Stimulated activated CD4-positive, alpha-beta T cell treated with anti-CD3 and anti-CD28 coated beads, Interleukin-1b, Interleukin-23, amount 100 ng/mL, for 4 hours (primary cell): ENCODE measurements at places on chromosomes 13 and 19.

DNA sequence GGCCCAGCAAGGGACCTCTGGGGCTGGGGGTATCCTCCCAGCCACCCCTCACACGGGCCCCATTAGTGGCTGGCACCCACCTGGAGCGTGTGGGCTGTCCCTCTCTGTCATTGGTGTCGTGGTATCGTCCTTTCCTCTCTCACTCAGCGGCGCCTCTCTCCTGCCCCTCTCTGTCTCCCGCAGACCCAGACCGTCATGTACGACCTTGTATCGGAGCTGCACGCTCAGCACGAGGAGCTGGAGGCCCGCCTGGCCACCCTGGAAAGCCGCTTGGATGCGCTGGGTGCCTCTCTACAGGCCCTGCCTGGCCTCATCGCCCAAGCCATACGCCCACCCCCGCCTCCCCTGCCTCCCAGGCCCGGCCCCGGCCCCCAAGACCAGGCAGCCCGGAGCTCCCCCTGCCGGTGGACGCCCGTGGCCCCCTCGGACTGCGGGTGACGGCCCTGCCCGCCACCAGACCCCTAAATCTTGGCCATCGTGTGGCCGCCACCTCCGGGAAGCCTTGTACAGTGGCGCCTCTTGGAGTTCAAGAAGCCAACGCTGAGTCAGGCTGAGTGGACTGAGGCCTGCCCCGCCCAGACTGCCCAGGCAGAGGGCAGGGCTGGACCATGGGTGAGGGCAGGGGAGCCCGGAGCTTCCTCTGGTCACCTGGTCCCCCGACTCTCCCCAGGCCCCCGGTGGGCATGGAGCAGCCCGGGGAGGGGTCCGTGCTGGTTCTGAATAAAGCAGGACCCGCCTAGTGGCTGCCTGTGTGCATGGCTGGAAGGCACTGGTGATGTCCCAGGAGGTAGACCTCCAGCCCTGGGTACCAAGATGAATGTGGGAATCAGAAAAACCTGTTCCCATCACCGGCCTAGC lies 9.8 kb upstream of the ARRDC2 start:
- DNase-seq: no peak

GRCh38 chr19:12666265-12667048 lies at the start of the genes MAN2B1 and WDR83:
Gene MAN2B1 (minus strand): TSS chr19:12666742. CDS start chr19:12666701, 41 bp downstream.
Gene WDR83 (plus strand): TSS chr19:12666807. CDS start chr19:12669791, 2,984 bp downstream.
- peak; percentile 75 for DNase-seq

- no peak for DNase-seq
These were observed 466.2 kb downstream of the TSHZ3 start for GRCh38 chr19:30883071-30883470.

DNA sequence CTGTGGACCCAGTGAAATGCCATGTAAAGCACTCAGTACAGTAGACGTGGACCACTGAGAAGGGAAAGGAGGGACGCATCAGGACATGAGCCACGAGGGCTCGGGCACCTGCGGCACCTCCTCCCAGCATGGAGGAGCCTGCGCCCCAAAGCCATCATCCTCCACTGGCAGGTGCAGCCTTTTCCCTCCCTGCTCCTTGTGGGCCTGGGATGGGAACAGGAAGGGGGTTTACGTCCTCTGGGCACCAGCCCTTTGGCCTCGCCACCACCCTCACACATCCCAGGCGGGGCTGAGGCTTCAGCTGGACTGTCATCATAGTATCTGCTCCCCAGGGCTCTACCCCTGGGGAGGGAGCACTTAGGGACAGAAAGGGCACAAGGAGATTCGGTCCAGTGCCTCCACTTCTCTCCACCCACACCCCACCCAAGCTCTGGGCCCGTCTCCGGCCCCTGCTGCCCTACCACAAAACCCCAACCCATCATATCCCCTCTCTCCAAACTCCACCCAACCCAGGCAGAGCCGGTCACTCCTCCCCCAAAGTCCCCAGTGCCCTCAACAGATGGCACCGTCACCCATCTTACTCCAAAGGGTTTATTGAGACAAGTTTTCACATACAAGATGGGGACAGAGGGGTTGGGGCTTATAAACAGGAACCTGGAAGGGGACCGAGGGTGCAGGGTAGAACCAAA lies 2.2 kb upstream of the PRKD2 start:
- DNase-seq: no peak
